A549 treated with Hydrocortisone at 1 μM for 4 hours (cell line): ENCODE measurements at places on chromosomes 7 and 10. TPM values are rescaled to one million over a fixed set of nuclear protein-coding genes. Genes with fewer than 3 reads are reported as not detected.

RNF133 gene
- total RNA-seq, result not detected in 5 replicates

GJD4 gene
- not detected in 5 replicates for total RNA-seq

HECTD2 gene
- total RNA-seq, result 3.0 to 4.0 TPM (median 3.9 TPM) in 5 replicates

CPN1 gene
- total RNA-seq, result 0.16 to 0.39 TPM (median 0.28 TPM) in 5 replicates

CTTNBP2 gene
- total RNA-seq, result 0.18 to 0.54 TPM (median 0.40 TPM) in 5 replicates

PDE6C gene
- total RNA-seq, result not detected in 5 replicates

ASZ1 gene
- not detected in 5 replicates for total RNA-seq

AKR1C4 gene
- 0.10 to 0.32 TPM (median 0.30 TPM) in 5 replicates for total RNA-seq

ITGB8 gene
- total RNA-seq, result 0.86 to 1.4 TPM (median 1.1 TPM) in 5 replicates

TMEM176B gene
- total RNA-seq, result 0.10 to 0.17 TPM (median 0.13 TPM) in 3 of 5 replicates, not detected in the others

STK31 gene
- total RNA-seq, result 0.71 to 1.3 TPM (median 0.86 TPM) in 5 replicates

CUZD1 gene
- total RNA-seq, result 1.3 to 1.4 TPM (median 1.3 TPM) in 5 replicates

LEP gene
- not detected in 5 replicates for total RNA-seq

GOLGA7B gene
- 3.3 to 3.8 TPM (median 3.5 TPM) in 5 replicates for total RNA-seq

UTF1 gene
- total RNA-seq, result 0.10 TPM in 1 of 5 replicates, not detected in the others

ZP3 gene
- total RNA-seq, result 14.0 to 22.8 TPM (median 19.9 TPM) in 5 replicates

ATOH7 gene
- total RNA-seq, result 0.10 to 0.27 TPM (median 0.22 TPM) in 5 replicates

ASIC3 gene
- total RNA-seq, result 6.0 to 10.8 TPM (median 9.5 TPM) in 5 replicates

FHIP2A gene
- total RNA-seq, result 9.9 to 11.4 TPM (median 10.6 TPM) in 5 replicates

TAS2R39 gene
- total RNA-seq, result not detected in 5 replicates

LRRTM3 gene
- total RNA-seq, result not detected in 5 replicates

TYW1 gene
- total RNA-seq, result 13.8 to 17.3 TPM (median 14.7 TPM) in 5 replicates

TAS2R3 gene
- total RNA-seq, result not detected in 5 replicates

MBLAC1 gene
- 2.1 to 3.3 TPM (median 3.1 TPM) in 5 replicates for total RNA-seq

FRMPD2 gene
- 0.07 to 0.15 TPM (median 0.13 TPM) in 3 of 5 replicates, not detected in the others for total RNA-seq

C10orf105 gene
- total RNA-seq, result not detected in 5 replicates

CRPPA gene
- total RNA-seq, result 0.43 to 0.78 TPM (median 0.74 TPM) in 5 replicates

CNPY1 gene
- total RNA-seq, result not detected in 5 replicates

SLIT1 gene
- total RNA-seq, result 0.06 to 0.17 TPM (median 0.09 TPM) in 5 replicates

KNDC1 gene
- 0.91 to 2.6 TPM (median 1.4 TPM) in 5 replicates for total RNA-seq

BMPER gene
- 4.2 to 8.5 TPM (median 4.4 TPM) in 5 replicates for total RNA-seq

CLRN3 gene
- total RNA-seq, result not detected in 5 replicates
